Esophagus mucosa (tissue), 1 donor: ENCODE measurements at places on chromosomes 11 and 22.

DNA sequence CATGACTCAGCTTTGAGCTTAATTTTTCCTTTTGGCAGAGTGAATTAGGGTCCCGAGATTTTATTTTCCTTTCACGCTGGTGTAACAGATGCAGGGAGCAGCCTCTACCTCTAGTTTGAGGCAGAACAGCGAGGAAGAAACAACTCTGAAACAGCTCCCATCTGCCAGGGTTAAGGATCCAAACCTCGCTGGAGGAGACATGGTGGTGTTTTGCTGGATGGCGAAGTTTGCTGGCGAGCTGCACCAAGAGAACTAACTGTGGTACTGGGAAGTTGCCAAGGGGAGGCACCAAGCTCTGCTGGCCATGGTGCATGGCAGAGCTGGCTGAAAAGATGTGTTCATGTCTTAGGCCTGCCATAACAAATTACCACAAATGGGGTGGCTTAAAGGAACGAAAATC is 7.6 kb upstream of the ALKBH3 start:
- ATAC-seq, result no peak

DNA sequence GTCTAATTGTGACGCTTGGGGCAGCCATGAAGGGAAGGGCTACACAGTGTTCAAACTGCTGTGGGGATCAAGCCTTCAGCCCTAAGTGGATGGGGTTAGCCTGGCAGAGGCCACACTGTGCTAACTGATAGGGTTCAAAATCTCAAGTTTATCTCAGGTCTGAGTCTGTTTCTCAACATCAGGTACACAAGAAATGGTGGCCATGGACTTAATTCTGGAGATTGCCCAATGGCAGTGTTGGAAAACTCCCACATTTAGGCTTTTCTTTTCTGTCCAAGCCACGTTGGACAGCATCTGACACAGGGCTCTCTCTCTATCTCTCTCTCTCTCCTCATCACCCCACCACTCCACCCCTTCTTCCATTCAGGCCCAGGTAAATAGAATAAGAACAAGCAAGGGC is 10.9 kb upstream of the DGAT2 start:
- ATAC-seq, result no peak

GRCh38 chr11:116725434-116726221 is 47.2 kb downstream of the BUD13 start:
- ATAC-seq, result no peak

- ATAC-seq, result peak; percentile 88
Measured at GRCh38 chr22:46514592-46515207, 22.7 kb downstream of the CELSR1 start.

DNA sequence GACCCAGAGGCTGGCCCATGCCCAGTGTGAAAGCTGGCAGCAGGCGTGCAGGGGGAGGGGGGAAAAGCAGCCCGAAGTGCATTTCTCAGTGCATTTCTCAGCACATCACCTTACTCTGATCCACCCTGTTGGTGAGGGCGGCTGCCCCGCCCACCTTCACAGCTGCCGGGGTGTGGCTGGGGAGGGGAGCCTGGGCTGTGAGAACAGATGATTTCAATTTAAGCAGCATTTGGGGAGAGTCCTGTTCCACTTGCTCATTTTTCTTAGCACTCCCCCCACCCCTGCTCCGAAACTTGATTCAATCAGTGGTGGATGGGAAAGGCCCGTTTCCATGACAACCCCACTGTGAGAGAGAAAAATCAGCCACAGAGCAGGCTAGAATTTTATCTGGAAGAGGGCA is 84.8 kb downstream of the SNX19 start:
- ATAC-seq, result peak; percentile 28

DNA sequence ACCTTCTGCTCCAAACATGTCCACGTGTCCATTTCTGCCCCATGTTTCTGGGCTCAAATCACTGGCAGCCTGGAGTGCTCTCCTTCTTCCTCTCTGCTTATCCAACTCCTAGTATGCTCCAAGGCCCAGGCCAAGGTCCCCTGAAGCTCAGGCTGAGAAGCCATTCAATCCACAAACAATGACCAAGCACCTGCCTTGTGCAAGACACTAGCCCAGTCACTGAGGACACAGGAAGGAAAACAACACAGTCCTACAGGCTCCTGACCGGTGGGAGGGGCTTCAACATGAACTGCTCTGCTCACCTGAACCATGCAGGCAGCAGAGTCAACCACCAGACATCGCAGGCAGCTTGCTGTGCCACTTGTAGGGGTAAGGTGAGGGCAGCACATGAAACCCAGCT is 93.6 kb downstream of the RPL27A start:
- ATAC-seq, result no peak

DNA sequence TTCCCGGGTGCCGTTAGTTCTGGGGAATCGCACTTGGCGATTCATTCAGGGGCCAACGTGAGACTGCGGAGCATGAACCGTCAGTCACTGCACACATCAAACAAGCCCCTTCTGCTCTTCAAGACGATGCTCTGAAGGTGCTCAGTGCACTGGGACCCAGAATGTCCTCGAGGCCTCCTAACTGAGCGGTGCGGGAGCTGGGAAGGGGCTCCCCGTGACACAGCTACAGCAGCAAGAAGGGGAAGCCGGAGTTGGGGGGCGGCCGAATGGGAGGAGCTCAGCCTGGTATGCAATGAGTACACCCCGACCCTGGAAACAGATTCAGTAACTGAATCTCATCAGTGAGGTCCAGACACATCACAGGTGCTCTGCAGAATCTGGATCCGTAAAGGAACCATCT is 150.8 kb downstream of the SHANK2 start:
- no peak for ATAC-seq

DNA sequence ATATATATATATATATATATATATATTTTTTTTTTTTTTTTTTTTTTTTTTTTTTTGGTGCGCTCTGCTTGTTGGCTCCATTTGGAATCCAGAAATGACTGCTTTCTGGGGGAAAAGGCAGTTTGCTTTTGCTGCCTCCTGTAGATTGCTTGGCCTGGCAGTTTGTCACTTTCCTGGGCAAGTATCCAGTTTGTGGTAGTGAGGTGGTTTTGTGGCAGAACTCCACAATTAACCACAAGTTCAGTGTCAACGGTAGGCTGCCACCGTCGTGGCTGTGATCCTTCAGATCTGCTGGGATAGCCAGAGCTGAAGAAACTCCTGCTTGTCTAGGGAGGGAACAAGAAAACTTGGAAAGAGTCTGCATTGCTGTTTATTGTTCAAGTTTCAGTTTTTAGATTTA is 5.0 kb upstream of the PDE3B start:
- ATAC-seq, result no peak

DNA sequence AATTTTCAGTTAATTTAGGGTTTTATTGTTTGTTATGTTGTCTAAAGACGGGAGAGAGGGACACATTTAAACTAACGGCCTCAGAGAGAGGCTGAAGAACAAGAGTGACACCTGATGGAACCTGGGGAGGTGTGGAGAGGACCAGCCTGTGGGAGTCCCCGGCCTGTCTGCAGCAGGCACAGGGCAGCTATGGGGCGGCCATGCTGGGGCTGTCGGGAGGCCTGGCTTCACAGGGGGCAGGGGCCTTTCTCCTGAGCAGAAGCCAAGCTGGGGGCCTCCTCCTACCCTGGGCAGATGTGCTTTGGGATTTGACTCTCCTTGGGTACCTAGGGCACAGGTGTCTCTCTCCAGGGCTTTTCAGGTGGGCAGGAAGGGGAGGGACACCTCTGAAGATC is 21.9 kb downstream of the RELT start:
- no peak for ATAC-seq

DNA sequence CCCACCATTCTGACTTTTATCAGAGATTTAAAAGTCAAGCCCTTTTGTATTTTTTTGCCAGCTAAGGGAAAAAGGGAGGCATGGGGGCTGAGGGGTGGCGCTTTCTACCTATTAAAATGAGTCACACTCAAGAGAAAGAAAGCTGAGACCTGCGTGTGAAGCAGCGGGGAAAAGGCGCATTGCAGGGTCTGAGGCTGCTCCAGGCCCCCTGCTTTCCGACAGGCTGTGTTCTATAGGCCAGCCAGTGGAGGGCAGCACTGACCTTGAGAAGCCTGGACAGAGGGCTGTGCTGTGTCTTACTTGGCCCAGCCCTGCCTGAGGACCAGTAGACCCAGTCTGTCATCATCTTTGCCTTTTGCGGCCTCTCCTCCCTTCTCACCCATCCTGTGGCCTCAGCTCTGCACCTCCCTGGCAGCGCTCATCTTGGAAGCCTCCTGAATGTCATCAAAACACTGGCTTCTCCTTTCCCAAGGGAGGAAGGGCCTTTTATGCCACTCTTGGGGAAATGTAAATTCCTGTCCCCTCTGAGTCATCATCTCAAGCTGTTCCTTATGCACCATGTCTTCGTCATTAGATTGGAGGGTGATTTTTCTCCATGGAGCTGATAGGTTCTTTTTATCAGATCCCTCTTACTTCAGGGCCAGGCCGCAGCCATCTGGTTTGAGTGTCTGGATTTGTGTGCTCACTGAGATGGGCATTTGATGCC is 12.6 kb upstream of the MAPK8IP1 start:
- peak; percentile 93 for ATAC-seq

- no peak for ATAC-seq
Measured at GRCh38 chr22:27809700-27810608, 8.4 kb upstream of the MN1 start.

DNA sequence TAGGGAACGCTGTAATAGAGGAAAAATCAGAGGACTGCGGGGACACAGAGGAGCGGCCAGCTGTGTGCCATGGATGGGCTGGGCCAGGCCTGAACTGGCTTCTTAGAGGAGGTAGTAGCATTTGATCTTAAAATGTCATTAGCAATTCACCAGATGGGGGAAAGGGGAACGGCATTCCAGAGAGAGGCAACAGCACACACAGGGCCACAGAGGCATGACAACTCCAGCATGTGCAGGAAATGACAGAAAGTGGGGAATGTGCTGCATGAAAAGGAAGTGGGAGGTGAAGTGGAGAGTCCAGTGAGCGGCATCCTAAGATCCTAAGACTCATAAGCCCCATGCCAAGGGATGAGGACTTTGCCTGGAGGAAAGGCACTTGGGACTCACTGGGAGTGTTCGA is 69.0 kb downstream of the UBASH3B start:
- no peak for ATAC-seq

DNA sequence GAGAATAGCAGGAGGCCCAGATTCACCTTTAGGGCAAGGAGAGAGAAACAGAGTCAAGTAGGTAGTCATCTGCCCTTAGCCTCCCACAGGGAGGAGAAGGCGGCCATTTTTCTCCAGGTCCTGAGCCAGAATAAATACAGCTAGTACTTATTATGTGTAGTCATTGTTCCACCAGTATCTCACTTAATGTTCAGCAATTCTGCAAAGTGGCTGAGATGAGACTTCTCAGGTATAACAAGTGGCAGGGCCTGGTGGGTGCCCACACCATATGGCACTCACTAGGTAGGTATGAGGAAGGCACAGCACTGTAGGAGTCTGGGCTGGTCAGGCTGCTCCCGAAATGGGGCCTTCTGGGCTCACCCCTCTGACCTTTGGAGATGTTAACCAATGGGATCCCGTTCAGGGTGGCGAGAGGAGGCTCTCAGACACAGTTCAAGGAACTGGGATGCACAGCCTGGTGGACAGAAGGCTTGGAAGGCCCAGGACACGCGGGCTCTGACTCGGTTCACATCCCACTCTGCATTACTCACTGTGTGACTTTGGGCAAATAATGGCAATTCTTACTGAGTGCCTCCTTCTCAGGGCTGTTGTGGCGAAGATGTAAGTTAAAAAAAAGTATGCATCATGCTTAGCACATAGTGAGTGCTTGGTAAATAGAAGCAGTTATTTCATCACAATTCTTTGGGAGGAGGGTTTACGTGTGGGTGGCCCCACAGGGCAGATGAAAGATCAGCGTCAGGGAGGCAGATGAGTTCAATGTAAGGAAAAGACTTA is 25.1 kb downstream of the RTN4RL2 start:
- no peak for ATAC-seq

GRCh38 chr11:7473717-7474116 is 11.6 kb upstream of the OLFML1 start:
- ATAC-seq, result peak; percentile 47
